Mucosa of descending colon (tissue), 3 donors: ENCODE measurements at places on chromosomes 5 and 9. TPM values are rescaled to one million over a fixed set of nuclear protein-coding genes. Genes with fewer than 3 reads are reported as not detected.

Gene SPINK7
- total RNA-seq: not detected

Gene RASEF
- total RNA-seq: 17.2 TPM

Gene LCN1
- total RNA-seq: not detected

Gene PARP8
- 20.1 TPM for total RNA-seq

Gene CDX1
- total RNA-seq: 302 TPM

Gene FSTL4
- total RNA-seq: 0.77 TPM

Gene IQGAP2
- total RNA-seq: 59.7 TPM

Gene PCSK1
- 1.5 TPM for total RNA-seq

Gene MCTP1
- total RNA-seq: 7.7 TPM

Gene SHISAL2B
- not detected for total RNA-seq

Gene GARNL3
- total RNA-seq: 8.6 TPM

Gene MCC
- 4.4 TPM for total RNA-seq

Gene PDZD2
- total RNA-seq: 2.1 TPM

Gene PIP5KL1
- 0.58 TPM for total RNA-seq

Gene LHFPL2
- 44.8 TPM for total RNA-seq

Gene OR2S2
- not detected for total RNA-seq

Gene AMBP
- total RNA-seq: not detected

Gene SLC22A5
- 29.4 TPM for total RNA-seq

Gene NUTM2F
- total RNA-seq: not detected

Gene PCDHB10
- 4.9 TPM for total RNA-seq

Gene JAKMIP2
- 0.90 TPM for total RNA-seq

Gene SLC9A3
- total RNA-seq: 29.2 TPM

Gene CETN3
- 17.8 TPM for total RNA-seq

Gene SLC25A2
- 1.5 TPM for total RNA-seq

Gene ENDOG
- 56.1 TPM for total RNA-seq

Gene KCNMB1
- 1.5 TPM for total RNA-seq

Gene DRD1
- not detected for total RNA-seq

Gene RASGRF2
- total RNA-seq: 8.0 TPM

Gene IL4
- not detected for total RNA-seq

Gene EIF4E1B
- total RNA-seq: not detected

Gene DUSP1
- 233 TPM for total RNA-seq

Gene TRIM32
- total RNA-seq: 21.5 TPM

Gene CAVIN4
- total RNA-seq: not detected
